Lower lobe of right lung (tissue), 2 donors: ENCODE measurements at places on chromosomes 3 and 15. TPM values are rescaled to one million over a fixed set of nuclear protein-coding genes. Genes with fewer than 3 reads are reported as not detected.

DNA sequence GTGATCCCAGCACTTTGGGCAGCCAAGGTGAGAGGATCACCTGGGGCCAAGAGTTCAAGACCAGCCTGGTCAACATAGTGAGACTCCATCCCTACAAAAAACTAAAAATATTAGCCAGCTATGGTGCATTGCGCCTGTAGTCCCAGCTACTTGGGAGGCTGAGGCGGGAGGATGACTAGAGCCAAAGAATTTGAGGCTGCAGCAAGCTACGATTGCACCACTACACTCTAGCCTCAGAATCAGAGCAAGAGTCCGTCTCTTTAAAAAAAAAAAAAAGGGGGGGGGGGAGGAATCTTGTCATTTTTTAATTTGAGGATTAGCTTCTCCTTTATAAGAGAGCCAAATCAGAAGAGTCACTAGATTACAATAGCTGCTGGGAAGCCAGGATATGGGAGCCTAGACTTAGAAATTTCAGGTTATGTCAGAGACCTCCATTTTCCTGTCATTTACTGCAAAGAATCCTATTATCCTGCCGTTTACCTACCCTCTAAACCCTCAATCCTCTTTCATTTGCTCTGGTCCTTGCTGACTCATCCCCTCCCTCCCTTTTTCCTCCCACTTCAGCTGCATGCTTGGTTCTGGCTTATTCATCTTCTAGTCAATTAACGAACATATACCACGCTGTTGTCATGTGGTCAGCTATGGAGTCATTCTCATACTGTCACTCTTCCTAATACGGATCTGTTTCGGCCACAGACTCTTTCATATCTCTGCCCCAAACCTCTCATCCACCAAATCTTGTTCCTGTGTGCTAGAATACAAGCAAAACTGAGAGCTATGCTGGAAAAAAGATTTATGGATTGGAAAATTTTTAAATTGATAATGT lies 83.8 kb upstream of the PPIB start:
- no peak for DNase-seq

DNA sequence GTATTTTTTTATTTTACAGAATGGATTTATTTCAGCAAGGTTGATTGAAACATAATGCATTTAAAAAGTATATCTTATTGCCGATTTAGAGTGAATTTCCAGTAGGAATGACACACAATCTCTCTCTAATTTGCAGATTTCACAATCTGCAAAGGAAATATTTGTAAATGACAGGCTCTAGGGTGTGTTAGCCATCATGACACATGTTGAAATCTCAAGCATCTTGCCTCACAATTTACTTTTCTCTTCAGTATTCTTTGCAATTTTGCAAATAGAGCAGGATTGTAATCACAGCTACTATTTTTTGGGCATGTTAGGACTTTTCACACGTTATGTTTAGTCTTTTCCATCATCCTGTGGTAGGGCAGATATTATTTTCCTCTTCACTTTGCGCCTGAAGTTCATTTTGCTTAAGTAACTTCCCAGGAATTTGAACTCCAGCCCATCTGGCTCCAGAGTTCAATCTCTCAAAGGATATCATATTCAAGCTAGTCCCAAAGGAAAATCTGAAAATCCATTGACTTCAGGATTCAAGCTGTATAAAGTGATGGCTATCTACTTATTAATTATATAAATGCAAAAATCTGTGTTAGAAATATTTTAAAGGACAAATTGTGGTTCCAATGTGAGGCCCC lies 55.4 kb downstream of the ATP13A4 start:
- DNase-seq = no peak

DNA sequence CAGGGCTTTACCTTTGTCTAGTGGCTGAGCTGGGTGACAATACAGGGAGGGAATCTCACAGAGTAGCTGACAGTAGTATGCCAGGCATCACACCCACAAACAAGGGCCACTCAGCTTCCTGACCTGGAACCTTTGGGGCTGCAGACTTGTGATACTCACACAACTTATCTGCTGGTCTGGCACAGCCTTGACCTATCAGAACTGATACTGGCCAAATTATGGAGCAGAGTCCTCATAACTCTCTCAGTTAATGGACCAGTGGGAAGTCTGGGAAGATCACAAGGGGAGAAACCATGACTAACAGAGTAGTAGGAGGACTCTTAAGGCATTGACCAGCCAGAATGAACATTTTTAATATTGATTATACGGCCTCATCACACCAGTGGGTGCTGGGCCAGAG lies 19.4 kb downstream of the MRPL46 start:
- DNase-seq = no peak

- peak; percentile 55 for DNase-seq
Observed at GRCh38 chr3:196431181-196432136, 768 bp downstream of the UBXN7 start.

DNA sequence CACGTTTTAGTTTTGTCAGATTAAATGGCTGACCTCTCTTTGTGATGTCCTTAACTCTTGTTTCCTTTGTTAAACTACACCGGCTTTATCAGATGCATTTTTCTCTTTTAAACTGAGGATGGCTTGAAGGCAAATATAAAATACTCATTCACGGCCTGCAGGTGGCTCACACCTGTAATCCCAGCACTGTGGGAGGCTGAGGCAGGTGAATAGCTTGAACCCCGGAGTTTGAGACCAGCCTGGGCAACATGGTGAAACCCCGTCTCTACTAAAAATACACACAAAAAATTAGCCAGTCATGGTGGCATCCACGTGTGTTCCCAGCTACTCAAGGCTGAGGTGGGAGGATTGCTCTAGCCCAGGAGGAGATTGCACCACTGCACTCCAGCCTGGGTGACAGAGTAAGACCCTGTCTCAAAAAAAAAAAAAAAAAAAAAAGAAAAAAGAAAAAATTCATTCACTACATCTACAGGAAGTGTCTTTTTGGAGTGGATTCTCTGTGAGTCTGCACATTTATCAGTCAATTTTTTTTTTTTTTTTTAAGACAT lies 34.7 kb upstream of the SACM1L start:
- DNase-seq = peak; percentile 58

DNA sequence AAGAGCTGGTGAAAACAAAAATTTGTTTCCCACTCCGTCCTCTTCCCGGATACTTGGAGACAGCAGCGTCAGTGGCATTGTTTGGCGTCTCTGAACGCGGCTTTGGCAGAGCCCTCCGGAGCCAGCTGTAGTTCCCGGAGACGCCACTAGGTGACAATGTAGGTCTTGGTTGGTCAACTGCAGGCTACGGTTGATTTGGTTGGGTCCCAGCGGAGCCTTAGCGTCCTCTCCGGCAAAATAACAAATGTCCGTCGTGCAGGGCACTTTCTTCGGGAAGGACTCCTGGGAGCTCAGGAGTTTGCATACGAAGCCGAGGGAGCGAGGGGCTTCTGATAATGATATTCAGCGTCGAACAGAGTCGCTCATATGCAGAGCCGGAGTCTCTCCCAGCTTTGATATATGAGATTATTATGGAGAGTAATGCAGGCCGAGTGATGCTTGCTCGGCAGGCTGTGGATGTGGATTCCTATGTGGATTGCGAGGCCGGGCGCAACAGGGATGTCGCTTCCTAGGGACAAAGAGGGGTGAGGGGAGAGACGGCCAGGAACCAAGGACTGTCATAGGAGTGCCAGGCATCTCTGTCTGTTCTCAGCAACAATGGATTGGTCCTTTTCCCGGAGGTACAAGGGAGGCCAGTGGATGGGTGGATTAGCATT lies 74.8 kb downstream of the IL20RB start:
- peak; percentile 87 for DNase-seq

DNA sequence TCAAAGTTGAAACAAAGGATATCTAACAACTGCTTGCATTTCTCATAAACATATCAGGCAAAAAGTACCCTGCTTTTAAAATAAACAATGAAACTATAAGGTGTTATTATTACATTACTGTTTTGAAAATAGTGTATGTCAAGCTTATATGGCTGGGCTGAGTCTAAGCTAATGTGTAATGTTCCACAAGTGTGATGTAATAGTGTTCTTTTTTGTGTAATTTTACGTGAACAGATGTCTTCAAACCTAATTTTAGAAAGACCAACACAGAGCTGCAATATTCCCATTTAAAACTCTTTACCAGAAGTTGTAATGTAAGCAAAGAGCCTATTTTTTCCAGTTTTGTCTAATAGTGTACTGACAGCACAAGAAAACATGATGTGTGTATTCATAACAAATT lies 34.0 kb downstream of the MINDY2 start:
- DNase-seq = no peak

DNA sequence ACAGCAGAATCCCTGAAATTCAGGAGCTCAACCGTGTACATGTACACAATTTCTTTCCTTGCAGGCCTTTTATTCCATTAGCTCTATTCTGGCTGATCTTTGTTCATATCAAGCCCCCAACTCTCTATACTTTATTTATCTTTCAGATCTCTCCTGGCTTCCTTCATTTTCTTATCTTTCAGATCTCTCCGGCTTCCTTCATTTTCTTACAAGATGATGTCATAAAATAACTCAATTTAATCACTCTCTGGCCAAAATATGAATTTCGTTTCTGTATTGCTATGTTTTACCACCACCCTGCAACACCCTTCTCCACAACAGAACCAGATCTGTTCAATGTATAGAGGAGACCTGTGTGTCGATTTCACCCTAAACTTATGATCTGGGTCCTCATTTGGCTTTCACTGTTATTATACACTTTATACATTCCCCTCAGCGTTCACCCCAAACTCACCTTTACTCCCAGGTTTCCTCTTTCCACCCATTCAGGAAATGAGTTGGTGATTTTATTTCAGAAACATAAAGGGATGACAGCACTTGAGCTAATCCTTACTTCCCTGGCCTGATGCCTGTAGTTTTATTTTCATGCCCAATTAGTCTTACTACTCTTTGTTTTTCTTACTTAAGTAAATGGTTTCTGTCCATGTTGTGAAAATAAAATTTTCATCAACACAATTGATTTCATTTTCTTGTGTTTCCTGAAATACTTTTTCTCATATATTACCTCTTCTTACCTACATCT lies 195.5 kb downstream of the BCHE start:
- no peak for DNase-seq

DNA sequence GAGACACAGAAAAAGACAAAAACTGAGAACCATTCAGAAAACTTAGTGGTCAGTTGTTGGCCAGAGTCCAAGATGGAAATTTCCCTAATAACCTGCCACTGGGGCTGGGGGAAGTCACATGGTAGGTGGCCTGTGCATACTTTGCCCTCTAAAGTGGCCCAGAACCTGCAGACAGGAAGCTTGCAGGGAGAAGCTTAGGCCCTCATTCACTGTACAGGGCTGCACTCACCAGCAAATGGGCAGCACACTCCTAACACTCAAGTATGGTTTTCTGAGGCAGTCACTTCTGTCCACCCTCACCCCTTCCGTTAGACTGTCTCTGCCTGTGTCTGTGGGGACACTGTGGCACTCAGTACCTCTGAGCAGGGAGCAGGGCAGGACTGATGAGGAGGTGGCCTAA lies 14.5 kb upstream of the RNU6-1 start:
- no peak for DNase-seq

DNA sequence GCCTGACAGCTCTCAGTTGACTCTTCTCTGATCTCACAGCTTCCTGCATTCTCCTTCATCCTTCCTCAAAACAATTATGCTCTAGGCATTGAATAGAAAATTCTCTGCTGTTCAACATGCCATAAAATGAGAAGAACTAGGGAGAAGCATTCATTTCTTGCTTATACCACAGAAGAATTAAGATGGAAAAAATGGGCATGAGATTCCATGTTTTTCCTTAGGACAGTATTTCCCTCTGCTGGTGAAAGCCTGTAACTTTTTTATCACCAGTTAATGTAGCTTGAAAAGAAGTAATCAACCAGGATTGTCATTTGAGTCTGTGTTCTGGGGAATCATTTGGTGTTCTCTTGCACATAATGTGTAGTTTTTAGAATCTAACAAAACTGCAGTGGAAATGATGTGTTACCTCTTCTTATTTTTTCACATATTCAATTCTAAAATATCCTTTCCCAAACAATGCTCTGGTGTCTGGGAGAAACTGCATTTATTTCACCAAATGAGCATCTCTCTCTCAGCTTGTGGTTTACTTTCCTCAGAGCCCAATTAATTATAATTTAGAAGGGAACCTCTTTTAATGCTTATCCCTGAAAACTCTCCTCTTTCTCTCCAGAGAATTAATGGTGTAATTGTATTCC lies 92.8 kb upstream of the DCBLD2 start:
- no peak for DNase-seq

- no peak for DNase-seq
Observed at GRCh38 chr3:42639192-42639591, 14.3 kb upstream of the ZBTB47 start.

GRCh38 chr15:51621155-51621765 lies 1.3 kb downstream of the DMXL2 start:
- DNase-seq = no peak

Gene EFHB
- total RNA-seq = 5.6 TPM

Gene NMNAT3
- total RNA-seq = 5.8 TPM

Gene MUC13
- total RNA-seq = 0.18 TPM

Gene PTH1R
- 14.5 TPM for total RNA-seq

Gene MESP2
- total RNA-seq = not detected

Gene SERINC4
- not detected for total RNA-seq

Gene PLCH1
- total RNA-seq = 14.0 TPM

Gene CELF6
- total RNA-seq = 5.7 TPM

Gene GP9
- total RNA-seq = 2.6 TPM

Gene GOLGA8S
- 0.53 TPM for total RNA-seq

Gene ACKR2
- total RNA-seq = 5.3 TPM

Gene KLHL18
- total RNA-seq = 30.2 TPM

Gene CACNA2D2
- 105 TPM for total RNA-seq
